Skin of body (tissue), 3 donors: ENCODE measurements at places on chromosomes 1 and 21. TPM values are rescaled to one million over a fixed set of nuclear protein-coding genes. Genes with fewer than 3 reads are reported as not detected.

DNA sequence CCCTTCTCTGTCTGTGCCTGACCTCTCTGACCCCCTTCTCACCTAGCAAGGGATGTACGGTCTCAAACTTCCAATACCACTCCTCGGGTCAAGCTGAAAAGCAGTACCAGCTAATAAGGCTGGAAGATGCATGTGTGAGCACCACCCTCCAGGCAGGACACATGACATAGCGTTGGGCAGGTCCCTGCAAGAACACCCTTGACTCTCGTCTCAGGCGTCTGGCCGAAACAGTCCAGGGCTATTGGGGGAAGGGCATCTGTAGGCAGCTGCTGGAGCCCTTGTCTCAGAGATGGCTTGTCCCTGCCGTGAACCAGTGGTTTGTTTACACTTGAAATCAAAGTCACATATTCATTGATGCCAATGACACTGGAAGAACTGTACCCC is 56.5 kb downstream of the CD46 start:
- DNase-seq, result no peak

DNA sequence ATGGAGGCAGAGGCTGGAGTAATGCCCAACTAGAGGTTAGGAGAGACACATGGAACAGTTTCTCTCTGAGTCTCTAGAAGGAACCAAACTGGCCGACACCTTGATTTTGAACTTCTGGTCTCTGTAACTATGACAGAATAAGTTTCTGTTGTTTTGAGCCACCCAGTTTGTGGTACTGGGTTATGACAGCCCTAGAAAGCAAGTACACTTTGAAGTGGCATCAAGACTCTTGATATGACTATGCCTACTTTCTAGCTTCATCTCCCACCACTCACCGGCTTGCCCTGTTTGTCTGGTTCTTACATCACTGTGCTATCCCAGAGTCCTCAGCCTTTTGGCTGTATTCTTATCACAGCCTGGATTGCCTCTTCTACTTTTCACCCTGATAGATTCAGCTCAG is 230.3 kb upstream of the USP24 start:
- no peak for DNase-seq

- no peak for DNase-seq
These were observed 49.9 kb downstream of the SNX27 start for GRCh38 chr1:151661751-151662150.

- no peak for DNase-seq
These were observed 113.8 kb upstream of the MAGI3 start for GRCh38 chr1:113276507-113276906.

DNA sequence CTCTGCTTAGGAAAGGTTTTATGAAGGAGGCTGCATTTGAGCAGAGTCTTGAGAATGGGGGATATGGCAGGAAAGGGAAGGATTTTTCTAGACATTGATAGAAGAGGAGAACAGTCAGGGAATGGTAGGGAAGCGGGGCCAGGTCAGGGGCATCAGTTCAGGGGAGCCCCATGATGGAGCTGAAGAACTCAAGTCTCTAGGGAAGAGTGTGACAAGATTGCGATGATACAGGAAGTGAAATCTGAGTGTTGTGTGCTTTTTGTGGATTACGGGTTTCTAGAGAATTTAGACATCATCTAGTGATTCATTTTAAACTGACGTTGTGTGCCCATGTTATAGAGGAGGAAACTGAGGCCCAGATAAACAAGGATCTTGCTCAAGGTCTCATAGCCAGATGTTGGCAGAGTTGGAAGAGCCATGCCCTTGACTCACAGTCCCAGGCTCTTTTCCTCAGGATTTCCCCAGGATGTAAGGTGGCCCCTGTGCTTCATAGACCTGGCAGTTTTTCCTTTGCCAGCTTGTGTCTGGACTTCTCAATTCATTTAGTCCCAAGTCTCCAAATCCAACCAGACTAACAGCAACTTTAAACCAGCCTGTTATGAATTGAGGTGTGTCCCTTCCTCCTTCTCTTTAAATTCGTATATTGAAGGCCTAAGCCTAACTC is 130.3 kb downstream of the ROR1 start:
- no peak for DNase-seq

DNA sequence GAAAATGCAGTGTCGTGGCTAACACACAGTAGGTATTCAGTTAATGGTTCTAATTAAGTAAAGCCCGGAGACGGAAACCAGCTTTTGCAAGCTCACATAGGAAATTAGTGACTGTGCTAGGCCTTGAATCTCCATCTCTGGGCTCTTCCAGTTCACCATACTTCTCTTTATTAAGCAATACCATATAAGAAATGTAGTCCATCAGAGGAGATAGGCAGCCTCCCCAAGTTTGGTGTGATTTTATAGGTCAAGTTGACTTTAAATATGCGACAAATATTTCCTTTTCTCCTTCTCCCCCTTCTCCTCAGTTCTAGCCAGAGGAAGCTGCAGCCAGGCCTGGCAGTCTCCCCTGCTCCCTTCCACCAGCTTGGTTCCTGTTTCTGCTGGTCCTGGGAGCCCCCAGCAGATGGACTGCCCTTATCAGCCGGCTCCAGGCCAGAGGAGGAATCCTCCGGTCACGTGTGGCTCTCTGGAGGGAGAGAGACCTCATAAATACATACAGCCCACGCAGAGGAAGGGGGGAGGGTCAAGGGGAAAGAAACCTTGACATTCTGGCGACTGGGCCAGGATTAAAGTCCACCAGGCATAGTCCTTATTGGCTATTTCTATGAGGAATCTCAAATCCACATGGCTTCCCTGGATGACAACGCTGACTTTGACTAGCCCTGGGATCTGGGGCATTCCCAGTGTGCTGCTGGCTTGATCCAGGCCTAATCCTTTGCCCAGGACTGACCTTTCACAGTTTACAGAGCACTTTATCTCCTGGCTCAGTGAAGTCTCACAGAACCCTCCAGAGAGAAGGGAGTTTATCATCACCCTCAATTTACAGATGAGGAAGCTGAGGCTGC is 115.1 kb upstream of the JUN start:
- DNase-seq, result no peak

Gene PDPN
- total RNA-seq, result 5.3 TPM

GRCh38 chr21:34345091-34345871 is 18.5 kb upstream of the KCNE2 start:
- no peak for DNase-seq

DNA sequence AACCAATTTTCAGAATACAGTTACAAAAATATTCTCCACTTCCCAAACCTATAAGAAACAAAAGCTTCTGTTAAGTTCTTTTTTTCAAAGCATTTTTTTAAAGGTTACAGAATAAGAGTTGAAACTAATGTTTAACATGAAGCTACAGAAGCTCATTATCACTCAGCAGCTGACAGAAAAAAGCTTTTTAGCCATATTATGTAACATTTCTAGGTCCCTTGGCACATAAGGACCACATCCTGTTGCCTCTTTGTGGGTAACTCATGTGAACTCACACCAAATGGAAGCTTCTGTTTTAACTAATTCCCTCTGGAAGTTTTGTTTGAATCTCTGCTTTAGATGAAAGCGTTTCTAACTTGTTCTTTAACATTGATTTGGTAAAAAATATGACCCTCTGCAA is 242.5 kb upstream of the TMPRSS15 start:
- no peak for DNase-seq

GRCh38 chr1:116334015-116334547 is 39.0 kb upstream of the ATP1A1 start:
- no peak for DNase-seq

- DNase-seq, result peak; percentile 13
These were observed 1.3 kb downstream of the ZNF644 start for GRCh38 chr1:91020486-91020885.

- no peak for DNase-seq
These were observed 90.1 kb upstream of the BCL10 start for GRCh38 chr1:85366391-85367170.

DNA sequence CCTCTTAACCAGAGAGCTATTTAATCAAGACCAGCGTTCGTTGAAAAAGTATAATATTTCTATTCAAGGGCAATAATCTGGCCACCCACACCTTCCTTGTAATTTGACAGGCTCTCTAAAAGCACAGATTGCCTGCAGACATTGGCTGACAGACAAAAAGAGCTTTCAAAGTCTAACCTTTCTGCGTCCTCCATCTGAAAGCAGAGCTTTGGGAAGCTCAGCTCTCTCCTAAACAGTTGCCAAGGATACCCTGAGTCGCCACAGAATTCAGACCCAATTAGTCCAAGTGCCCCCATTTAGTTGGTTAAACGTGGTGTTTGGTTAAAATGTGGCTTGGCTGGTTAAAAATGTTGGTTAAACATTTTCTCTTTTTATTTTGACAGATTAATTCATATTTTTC is 33.7 kb upstream of the PLA2G2C start:
- no peak for DNase-seq

DNA sequence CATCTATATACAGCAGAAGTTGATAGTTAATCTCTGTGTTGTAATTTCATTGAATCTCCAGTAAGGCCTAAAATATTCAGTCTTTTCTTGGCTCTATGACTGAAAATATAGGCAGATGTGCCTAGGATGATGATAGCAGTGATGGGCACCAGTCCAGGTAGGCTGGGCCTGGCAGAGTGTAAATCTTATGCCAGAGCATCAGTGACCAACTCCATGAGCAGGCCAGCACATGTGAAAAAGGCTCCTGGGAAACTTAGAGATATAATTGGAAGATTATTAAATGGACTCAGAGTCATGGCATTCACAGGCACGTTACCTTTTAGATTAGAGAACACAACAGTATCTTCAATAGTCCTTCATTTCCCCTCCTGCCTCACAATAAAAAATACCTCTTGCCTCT is 20.7 kb upstream of the CYYR1 start:
- no peak for DNase-seq

DNA sequence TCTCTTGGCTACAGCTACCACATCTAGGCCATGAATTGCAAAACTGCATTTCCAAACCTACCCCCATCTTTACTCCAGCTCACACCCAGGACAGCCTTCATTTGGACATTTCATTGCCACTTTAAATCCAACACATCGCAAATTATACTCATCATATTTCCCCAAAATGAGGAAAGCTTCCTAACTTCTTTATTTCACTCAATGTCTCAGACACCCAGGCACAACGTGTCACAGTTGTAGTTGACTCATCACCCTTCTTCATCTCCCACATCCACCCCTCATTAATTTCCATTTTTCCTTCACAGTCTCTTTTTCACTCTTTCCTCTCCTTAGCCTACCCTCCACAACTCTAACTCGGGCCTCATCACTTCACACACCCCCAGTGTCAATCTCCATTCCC is 6.7 kb downstream of the OTUD7B start:
- no peak for DNase-seq

DNA sequence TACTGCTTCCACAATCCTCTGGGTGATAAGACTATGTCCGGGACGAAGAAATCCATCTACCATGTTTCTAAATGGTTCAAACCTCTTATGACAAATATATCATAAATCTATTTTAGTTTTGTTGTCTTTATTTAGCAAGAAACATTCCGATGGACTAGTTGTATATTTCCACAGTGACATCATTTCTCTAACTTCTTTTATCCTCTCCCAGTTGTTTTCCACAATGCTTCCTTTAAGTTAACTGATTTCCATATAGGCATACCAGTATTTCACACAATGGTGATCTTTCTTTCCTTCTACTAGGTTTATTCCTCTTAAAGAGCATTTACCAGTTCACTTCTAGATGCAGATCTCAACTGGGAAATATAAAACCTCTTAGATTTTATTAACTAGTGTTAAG is 44.8 kb downstream of the USP1 start:
- peak; percentile 3 for DNase-seq

- no peak for DNase-seq
These were observed 122.1 kb upstream of the KAZN start for GRCh38 chr1:14476170-14476955.

Gene TCHH
- 315 TPM for total RNA-seq

GRCh38 chr1:214415131-214415530 is 134.2 kb downstream of the SMYD2 start:
- no peak for DNase-seq

DNA sequence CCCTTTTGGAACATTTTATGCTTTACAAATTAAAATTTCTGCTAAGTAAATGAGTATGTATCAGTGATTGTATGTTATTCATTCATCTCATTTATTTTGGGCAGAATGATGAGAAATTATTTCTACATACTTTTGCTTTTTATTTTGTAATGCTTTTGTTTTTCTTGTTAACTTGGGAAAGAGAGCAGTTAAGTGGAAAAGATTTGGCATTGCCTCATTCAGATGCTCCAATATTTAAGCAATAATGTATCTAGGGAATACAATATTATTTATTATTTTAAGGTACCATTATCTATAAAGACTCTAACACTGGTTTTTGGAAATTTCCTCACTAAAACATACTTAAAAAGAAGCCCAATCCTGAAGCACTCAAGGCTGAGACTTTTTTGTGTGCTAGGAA is 431.8 kb downstream of the NEGR1 start:
- DNase-seq, result no peak

DNA sequence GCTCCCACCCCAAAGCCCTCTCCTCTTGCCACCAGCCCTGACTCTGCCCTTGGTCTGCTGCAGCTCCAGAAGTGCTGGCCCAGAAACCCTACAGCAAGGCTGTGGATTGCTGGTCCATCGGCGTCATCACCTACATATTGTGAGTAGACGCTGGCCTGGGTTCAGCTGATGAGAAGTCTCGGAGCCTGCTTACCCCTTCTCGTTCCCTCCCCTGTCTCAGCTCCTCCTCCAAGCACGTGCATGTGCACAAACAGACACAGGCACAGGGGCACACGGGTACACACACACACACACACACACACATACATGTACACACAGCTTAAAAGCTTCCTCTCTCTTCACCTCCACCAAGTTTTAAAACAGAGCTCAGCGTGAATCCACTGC is 24.3 kb downstream of the CAMK1G start:
- no peak for DNase-seq

DNA sequence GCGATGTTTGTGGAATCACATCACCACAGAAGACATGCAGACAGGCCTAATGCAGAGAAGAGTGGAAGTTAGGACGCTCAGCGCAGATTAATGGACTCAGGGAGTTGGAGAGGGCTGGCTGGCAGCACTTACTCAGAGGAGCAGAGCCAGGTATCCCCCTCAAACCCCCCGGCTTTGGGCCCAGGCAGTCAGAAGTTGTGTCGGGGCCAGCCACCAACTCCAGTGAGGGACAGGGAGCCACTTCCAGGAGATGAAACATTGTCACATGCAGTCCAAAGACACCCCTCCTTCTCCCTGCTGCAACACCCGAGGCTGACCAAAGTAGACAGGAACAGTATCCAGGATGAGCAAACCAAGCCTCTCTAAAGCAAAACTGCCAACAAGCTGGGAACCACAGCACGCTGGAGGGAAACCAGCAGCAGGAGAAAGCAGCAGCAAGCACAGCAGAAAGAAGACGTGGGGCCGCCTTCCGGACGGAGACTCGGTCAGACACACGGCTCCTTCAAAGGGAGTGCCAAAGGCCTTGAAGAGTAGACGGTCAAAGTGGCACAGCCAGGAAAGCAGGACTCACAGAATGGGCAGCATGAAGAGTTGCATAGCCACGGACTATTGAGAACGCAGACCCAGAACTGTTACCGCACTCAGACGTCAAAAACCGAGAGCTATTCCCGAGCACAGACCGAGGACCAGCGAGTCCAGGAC is 149.3 kb downstream of the PCBP3 start:
- no peak for DNase-seq

- no peak for DNase-seq
These were observed 46.3 kb upstream of the ETS2 start for GRCh38 chr21:38759413-38759812.

Gene ZFYVE9
- total RNA-seq, result 41.0 TPM

- DNase-seq, result no peak
These were observed 2.7 kb downstream of the KHDC4 start for GRCh38 chr1:155931332-155932038.

- no peak for DNase-seq
These were observed 7.1 kb upstream of the S100A11 start for GRCh38 chr1:152043870-152044269.
